Hematopoietic multipotent progenitor cell treated with erythropoietin and hydrocortisone succinate and interleukin-3 and kit ligand, for 8 days (in vitro differentiated cells): ENCODE measurements at places on chromosomes 6 and 20.

DNA sequence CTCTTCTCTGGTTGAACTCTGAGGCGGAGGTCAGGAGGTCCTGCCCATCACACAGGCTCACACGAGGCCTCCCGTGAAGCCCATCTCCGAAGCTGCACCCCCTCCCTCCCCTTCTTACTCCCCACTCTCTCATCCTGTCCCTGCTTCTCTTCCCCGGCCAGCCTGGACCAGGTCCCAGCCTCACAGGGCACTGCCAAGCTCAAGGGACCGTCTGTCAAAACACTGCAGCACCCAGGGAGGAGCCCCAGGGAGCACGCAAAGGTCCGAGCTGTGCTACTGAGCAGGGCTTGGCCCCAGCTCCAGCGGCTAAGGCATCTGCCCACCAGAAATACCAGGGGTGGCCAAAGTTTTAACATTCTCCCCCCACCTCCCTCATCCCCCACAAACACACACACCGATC is 70.0 kb downstream of the PSMG4 start:
- DNase-seq = no peak

GRCh38 chr6:14192216-14192788 is 74.7 kb downstream of the CD83 start:
- no peak for DNase-seq

- no peak for DNase-seq
Measured at GRCh38 chr6:87817183-87817582, 115.2 kb upstream of the AKIRIN2 start.

- no peak for DNase-seq
Measured at GRCh38 chr6:524803-525202, 132.1 kb downstream of the HUS1B start.

DNA sequence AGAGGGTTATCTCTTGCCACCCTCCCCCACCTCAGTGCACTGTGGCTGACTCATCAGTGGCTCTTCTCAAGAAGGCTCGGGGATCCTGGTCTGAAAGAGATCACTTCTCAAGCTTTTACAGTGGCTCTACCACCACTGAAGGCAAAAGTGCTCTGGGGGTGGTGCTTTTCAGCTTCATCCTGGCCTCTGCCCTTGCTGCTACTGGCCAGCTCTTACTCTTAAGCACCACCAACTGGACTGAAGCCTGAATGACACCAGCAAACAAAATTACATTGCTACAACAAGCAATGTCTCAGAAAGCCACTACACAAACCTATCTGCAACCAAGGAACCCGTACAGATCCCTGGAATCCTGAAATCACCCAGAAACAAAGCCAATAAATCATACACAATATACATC is 402.1 kb downstream of the EPHA7 start:
- DNase-seq = no peak
